CD4-positive, alpha-beta T cell treated with Interleukin-6 for 4 hours (primary cell): ENCODE measurements at places on chromosomes 16 and 17.

- DNase-seq: no peak
These were observed 63.5 kb upstream of the TEX2 start for GRCh38 chr17:64326420-64327054.

GRCh38 chr16:1640261-1640941, 28.2 kb downstream of the CRAMP1 start:
- no peak for DNase-seq

DNA sequence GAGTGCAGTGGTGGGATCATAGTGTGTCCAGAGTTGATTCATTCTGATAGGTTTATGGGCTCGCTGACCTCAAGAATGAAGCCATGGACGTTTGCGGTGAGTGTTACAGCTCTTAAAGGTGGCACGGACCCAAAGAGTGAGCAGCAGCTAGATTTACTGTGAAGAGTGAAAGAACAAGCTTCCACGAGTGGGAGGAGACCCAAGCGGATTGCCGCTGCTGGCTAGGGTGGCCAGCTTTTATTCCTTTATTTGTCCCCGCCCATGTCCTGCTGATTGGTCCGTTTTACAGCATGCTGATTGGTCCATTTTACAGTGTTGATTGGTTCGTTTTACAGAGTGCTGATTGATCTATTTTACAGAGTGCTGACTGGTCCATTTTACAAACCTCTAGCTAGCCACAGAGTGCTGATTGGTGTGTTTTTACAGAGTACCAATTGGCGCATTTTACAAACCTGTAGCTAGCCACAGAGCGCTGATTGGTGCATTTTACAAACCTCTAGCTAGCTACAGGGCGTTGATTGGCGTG, 17.5 kb downstream of the CACNG4 start:
- DNase-seq: no peak

DNA sequence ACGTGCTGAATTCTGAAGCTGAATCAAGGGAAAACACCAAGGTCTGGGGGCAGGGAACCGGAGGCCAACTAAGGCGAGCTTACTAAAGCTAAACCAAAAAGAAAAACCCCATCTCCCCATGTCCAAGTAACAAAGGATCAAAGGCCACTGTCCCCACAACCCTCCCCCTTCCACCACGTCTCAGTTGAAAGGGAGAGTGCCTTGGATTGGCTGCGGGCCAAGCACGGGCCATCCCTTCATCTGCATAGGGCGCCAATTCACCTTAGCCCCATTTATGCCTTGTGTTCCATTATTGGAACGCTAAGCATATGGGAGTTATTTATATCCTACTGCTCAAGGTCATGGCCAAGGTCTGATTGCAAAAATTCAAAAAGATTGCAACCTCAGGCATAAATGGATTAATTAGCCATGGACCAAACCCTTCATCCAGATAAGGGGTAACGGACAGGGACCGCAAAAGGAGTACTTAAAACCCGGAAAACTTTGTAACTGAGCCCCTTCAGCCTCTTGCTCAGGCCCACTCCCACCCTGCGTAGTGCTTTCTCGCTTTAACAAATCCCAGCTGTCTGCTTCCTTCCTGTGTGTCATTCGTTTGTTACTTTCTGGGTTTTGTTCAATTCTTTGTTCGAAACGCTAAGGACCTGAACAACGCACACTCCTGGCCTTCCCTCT, 740 bp upstream of the ATP6V0D1 start:
- peak; percentile 48 for DNase-seq

- DNase-seq: peak; percentile 84
These were observed 8.6 kb downstream of the LGALS3BP start for GRCh38 chr17:78970834-78971755.

DNA sequence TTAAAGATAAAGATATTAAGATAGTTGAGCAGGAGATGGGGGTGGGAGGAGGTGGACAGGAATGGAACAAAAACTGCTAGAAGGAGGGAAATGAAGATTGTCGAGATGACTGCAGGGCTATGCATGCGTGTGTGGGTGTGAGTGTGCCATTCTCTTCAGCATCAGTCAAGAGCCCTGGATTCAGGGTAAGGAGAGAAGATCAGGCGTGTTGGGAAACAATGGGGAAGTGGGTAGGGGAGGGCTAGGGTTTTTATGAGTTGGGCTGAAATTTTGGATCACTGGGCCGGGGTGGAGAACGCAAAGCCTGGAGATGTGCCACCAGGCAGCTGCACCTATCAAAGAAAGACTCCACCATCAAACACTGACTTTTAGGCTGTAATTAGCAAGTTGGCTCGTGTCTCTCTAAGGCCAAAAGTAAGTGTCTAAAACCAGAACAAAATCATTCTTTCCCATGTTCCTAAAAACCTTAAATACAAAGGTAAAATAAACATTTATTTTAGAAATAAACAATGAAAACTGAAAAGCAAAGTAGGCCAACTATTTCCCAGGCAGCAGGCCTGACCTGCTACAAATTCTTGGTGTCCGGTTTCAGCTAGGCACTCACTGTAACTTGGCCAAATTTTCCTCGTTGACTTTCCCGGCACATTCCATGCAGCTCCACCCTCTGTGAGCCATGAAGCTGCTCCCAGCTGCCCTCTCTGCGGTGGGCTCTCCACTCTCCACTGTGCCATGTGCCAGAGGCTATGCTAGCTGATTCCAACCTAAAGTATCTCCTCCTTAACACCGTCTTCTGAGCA, 4.2 kb downstream of the CDRT4 start:
- no peak for DNase-seq

GRCh38 chr17:51461578-51462004, 201.2 kb downstream of the UTP18 start:
- peak; percentile 67 for DNase-seq

DNA sequence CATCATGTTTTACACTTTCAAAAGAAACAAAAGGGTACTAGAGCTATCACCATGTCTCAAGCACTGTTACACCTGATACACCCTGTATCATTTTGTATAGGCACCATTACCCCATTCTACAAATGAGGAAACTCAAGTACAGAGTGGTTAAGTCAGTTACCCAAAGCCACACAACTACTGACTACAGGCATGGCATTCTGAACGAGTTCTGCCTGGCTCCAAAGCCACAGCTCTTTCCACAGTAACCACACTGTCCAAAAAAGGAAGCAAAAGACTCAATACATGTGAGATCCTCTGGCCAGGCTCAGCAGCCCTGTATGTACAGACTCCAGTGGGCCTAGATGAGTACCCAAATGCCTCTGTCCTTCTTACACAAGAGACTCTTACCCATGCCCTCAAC, 4.7 kb downstream of the DYNC1LI2 start:
- DNase-seq: no peak

DNA sequence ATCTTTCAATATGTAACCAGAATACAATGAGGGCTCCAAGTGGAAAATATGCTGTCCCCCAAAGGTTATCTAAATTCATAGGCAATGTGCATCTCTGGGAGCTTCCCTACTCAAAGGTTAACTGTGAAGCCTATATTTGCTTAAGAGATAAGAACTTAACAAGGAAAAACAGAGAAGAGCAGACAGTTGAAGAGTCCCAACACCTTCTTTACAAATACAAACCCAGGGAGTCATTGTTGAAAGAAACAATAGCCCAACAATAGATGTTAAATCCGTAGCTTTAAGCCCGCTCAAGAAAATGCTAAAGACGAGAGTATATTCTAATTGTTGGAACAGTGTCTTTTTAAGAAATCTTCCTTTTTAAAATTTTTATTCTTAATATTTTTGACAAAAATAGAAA, 87.8 kb downstream of the CDH8 start:
- DNase-seq: no peak

GRCh38 chr17:1006054-1006453, 9.1 kb downstream of the TIMM22 start:
- no peak for DNase-seq

DNA sequence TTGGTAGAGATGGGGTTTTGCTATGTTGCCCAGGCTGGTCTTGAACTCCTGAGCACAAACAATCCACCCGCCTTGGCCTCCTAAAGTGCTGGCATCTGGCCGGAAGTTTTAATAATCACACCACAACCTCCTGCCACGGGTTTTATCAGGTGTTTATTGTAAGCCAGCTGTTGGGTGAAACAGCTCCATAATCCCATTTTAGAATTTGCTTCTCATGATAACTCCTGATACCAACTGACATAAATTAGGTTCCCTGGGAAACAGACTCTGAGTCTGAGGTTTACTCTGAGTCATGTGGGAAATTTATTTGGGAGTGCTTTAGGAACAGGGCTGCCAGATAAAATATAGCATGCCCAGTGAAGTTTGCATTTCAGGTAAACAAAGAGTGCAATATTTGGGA, 122.6 kb upstream of the MED13 start:
- no peak for DNase-seq

GRCh38 chr17:46876353-46876887, 25.0 kb downstream of the WNT9B start:
- DNase-seq: no peak

DNA sequence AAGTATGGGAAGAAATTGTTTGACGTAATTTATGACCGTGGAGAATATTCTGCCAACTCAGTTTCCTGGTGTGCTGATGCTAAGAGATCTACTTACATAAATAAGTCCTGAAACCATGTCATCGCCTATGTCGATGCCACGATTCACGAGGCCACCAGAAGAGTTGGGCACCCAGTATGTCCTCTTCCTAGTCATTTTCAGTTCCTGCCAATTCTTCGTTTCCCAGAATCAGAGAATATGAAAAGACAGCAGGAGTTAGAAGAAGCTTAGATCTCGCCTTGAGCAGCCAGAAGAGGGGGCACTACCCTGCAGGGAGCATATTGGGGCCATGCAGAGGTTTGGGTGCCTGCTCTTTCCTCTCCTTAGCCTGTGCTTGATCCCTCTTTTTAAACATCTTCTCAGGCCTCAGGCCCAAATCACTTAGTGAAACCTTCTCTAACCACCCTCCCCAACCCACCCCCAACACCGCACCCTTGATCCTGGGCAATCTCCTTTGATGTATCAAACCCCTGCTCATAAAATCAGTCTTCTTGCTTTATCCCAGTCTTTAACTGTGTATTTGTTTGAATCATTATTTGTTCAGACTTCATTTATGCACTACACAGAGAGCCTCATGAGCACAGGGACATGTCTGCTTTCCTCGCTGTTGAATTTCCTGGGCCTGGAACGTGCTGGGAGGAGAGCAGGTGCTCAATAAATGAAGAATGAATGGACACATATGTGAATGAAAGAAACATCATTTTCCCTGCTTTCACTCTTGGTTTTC, 12.2 kb upstream of the LONP2 start:
- peak; percentile 17 for DNase-seq

GRCh38 chr16:275041-275641, 603 bp downstream of the RGS11 start:
- no peak for DNase-seq

DNA sequence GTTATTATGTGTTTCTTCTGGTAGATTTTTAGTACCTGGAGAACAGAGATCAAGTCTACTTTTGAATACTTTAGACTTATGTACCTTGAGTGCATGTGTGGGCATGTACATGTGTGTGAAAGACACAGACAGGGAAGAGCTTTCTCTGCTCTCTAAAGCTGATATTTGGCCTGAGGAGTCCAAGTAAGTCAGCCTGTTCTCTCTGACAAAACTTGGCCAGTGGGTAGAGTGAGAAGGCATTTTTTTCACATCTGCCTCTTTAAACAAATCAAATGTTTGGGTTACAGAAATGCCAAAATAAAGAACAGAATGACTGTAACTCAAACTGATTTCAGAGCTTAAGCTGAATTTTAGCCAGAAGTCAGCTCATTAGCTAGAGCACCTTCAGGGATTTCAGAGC, 309.7 kb upstream of the DYNLRB2 start:
- no peak for DNase-seq

- DNase-seq: no peak
These were observed 44.5 kb downstream of the NDE1 start for GRCh38 chr16:15694499-15694898.

DNA sequence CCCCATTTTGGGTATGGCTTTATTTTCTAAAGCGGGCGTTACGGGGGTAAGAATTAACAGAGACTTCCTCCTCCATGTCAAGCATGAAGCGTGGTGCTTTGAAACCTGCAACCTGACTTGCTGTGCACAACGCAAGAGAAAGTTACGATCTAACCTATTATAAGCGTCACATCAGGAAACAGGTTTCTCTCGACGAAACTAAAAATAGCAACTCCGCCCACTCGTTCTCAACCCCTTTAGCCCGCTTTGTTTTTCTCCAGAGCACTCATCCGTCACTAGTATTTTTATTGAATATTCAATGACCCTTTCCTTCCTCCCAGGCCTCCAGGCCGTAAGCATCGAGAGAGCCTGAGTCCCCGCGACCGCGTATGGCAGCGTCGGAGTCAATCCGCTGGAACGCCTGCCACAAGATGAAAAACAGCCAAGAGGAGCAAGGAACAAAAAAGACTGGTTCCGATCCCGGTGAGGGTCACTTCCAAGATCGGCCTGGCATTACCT, 555 bp downstream of the NUP88 start:
- peak; percentile 62 for DNase-seq

- no peak for DNase-seq
These were observed 9.8 kb downstream of the SCGB1C2 start for GRCh38 chr17:146983-147761.

DNA sequence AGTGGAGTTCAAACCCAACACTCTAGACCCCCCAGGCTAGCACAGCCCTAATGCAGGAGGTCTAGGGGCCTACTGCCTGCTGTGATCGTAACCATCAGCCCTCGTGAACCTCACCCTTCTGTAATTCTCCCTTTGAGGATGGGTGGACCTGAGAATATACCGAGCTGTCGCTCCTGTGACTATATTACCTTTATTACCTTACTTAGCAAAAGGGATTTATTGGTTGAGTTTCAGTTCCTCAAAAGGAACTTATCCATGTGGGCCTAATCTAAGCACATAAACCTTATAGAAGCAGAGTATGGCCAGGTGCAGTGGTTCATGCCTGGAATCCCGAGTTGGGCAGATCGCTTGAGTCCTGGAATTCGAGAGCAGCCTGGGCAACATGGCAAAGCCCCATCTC, 19.2 kb upstream of the EMP2 start:
- no peak for DNase-seq

DNA sequence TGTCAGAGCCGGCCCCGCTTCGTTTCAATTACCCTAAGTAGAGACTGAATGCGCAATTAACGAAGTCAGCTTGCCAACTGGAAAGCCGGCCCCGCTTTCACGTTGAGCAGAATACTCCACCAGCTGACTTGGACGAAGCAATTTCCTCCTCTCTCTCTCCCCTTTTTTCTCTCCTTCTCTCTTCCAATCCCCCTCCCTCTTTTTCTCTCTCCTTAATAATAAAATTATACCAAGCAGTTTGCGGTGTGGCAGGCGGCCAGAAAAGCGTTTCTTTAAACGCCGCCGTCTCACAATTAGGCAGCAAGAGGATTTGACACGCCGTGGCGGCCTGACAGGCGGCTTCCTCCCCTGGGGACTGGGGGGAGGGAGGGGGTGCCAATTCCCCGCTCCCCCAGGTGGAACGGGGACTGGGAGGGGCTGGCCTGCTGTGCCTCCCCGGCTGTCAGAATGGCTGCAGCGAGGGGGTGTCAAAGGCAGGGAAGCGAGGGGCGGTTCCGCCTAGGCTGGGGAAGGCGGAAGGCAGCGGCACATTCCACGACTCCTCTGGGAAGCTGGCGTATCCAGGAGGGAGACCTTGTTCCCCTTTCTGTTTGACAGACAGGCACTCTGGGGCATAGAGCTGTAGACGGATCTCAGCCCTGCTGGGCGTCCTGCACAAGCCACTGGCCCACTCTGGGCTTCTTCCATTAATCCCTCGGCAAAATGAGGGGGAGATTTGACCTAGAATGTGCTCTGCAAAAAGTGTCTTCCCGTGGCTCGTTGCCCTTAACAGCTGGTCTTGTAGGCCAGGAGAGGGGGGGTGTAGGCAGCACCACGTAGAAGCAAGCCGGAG, 52.7 kb downstream of the SREBF1 start:
- peak; percentile 66 for DNase-seq
